ENCODE measurements at places on chromosomes 1 and 21.

GRCh38 chr1:118783095-118783758 lies 204.9 kb downstream of the TBX15 start:
- DNase-seq = no peak

DNA sequence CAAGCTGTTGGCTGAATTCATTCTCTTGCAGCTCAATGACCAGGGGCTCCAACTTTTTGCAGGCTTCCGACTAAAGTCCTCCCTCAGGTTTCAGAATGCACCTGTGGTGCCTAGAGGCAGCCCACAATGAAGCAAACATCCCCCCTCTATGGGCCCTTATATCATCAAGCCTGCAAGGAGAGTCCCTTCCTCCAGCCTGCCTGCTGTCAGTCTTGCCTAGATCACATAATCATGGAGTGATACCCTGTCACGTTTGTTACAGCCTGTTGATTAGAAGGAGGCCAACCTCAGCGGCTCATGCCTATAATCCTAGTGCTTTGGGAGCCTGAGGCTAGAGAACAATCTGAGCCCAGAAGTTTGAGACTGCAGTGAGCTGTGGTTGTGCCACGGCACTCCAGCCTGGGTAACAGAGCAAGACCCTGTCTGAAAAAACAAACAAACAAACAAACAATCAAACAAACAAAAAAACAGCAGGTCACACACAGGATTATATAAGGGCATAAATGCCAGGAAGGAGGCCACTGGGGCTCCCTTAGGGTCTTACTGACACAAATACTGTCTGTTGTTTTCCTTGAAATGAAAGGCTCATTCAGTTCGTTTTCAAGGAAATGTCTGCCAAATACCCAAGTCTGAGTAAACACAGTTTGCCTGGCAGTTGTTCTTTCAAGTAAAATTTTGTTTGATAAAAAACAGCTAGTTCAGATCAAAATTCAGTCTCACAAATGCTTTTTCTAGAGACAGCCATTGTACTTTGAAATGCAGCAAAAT lies 4.7 kb upstream of the SPRR3 start:
- no peak for DNase-seq

DNA sequence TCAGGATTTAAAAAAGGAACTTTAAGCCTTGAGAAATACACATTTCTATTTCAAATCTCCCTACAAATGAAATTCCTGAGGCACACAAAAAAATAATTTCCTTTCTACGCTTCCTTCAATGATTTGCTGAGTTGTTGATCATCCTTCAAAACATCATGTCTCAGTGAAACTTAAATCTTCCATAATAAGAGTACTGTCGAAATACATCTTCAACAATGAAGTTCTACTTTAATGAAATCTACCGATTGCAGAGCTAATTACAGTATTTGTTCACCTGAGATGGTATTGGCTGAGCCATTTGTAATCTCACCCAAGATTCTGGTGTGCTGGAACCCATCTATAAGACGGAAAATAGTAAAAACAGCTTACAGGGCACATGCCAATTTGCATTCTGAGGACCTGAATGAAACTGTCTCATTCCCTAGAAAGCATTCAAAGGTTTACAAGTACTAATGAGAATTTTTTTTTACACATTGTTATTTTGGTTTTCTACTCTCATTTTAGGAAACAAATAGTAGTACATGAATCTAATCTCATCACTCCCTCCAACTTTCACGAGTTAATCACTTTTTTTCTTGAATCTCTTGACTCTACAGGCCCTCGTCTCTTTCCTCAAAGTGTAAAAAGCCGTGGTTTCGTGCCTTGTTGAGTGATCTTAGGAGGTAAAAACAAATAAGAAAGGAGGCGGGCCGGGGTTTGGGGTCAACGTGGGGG lies 1.1 kb downstream of the CHML start:
- DNase-seq = peak; percentile 28

DNA sequence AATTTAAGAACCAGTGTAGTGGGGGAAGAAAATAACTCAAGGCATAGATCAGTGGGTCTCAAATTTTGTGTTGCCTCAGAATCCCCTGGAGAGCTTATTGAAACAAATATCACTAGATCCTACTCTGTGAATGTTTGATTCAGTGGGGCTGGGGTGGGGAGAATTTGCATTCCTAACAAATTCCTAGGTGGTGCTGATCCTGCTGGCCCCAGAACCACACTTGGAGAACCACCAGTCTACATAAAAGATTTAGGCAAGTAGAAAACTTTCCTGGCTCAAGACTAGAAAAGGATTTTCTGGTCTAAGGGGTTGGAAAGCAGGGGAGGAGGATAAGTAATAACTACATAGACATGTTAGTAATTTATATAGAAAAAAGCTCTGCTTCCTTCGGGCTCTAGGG lies 34.1 kb upstream of the C1orf21 start:
- peak; percentile 28 for DNase-seq

DNA sequence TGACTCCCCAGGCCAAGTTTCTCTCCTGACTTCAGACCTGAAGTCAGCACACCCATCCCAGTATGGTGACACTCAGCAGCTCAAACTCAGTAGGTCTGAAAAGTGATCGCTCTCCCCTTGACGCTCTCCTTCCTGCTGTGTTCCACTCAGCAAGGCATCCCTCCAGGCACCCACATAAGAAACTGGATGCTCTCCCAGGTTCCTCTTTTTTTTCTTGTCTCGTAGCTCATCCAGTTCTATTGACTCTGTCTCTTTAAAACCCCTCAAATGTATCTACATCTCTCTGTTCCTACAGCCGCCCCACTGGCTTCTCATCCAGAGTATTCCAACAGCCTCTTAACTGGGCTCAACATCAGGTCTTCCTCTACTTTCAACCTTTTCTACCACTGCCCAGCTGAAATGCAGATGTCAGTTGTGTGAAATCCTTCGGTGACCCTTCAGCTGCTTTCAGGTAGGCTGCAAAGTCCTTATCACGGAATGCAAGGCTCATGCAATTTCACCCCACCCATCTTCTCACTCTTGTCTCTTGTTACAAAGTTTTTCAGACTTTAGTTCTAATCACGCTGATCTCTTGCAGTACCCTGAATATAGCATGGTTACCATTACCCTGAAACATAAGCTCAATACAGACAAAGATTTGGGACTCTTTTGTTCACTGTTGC lies 286.2 kb upstream of the POU3F1 start:
- no peak for DNase-seq

GRCh38 chr1:37676281-37677142 lies 15.8 kb upstream of the CDCA8 start:
- no peak for DNase-seq

DNA sequence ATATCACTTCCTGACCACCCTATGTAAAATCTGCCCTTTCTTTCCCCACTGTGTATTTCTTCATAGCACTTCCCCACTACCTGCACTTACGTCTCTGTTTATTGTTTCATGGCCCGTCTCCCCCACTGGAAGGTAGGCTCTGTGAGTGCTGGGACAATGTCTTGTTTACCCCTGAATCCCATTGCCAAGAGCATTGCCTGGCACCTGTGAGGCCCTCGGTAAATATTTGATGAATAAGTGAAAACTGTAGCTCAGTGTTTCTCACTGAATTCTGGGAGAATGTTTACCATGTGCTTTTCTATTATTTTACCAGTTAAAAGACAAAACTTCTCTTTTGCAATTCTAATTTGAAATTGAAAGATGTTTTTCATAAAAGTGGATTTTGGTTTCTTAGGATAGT lies 11.8 kb downstream of the NFASC start:
- no peak for DNase-seq

DNA sequence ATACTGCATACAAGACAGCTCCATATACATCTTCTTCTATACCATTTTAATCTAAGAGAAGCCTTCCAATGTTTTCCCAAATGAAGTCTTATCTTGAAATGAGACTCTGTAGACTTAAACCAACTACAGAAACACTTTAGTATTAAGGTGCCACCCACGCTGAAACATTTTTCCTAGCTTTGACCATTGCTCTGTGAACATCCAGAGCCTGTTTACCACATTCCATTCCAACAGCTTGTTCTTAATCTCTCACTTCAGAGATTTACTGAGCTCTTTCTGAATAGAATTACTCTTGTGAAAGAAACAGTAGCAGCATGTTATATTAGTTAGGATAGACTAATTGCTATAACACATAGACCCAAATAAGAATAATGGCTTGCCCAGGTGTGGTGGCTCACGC lies 19.6 kb upstream of the POGZ start:
- DNase-seq = no peak

DNA sequence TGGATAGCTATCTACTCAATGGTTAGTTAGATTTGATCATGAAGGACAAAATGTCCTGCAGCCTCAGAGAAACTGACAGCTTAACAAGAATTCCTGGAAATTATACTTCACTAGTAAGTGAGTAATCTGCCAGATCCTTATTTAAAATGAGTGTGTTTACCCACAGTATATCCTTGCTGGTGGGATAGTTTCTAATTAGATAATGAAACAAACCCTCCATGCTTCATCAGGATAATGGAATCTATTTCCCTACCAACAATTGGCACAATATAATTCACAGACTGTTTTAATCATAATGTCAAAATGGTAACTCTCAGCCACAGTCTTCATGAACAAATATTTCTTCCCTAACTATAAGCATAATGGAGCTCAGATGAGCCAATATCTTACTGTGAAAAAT lies 239.4 kb upstream of the ST6GALNAC5 start:
- peak; percentile 67 for DNase-seq

GRCh38 chr1:184753608-184754475 lies 816 bp downstream of the EDEM3 start:
- DNase-seq = peak; percentile 15

DNA sequence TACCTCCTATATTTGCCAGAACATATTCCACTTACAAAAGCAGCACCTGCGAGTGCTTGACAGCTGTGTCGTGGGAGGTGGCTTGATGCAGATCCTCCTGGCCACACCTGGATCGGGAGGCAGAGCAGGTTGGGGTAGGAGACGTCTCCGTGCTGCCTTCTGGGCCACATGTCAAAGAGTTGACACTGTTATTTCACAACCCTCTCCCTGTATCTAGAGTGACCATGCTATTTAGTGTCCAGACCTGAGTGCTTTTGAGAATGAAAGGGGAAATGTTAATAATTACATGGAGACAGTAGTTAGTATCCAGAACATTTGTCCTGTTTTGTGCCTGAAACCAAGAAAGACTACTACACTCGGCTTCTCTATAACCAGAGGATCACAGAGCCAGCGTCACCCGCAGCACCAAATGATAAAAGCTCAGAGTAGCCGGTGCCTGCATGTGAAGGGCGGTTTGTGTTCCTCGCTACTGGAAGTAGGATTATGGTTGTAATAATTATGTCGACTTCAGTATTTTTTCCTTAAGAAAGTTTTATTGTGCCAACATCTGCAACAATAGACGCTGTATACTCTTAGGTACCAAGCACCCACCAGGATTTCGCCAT lies 77.1 kb downstream of the GALNT2 start:
- no peak for DNase-seq

GRCh38 chr21:45498646-45499000 lies 43.6 kb downstream of the SLC19A1 start:
- DNase-seq = no peak

- no peak for DNase-seq
These were observed 24.7 kb downstream of the NADK start for GRCh38 chr1:1753607-1754005.

GRCh38 chr1:46173361-46173856 lies 1.5 kb upstream of the TSPAN1 start:
- DNase-seq = peak; percentile 54
